ENCODE measurements at places on chromosomes 2 and 18. TPM values are rescaled to one million over a fixed set of nuclear protein-coding genes. Genes with fewer than 3 reads are reported as not detected.

DNA sequence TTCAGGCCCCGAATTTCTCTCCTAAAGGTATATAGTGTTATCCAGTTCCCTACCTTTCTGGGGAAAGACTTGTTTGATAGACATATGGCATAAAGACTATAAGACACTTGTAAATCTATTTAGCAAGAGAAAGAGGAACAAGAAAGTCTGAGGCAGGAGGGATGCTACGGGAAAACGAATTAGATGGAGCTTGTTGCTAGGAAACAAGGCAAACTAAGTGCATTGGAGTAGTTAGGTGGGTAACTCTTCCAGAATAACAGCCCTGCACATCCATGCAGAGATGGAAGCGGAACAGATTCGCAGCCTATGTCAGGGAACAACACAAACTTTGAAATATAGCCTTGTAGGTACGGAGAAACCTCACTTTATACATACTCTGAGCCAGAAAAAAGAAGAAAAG lies 810.3 kb upstream of the CRIM1 start:
- no peak overlapping the region for H3K4me3 ChIP-seq
- H3K27ac ChIP-seq: no peak overlapping the region
- DNase-seq: no peak
- H3K36me3 ChIP-seq: no peaks in the 10 kb centered on the region
- no peaks in the 10 kb centered on the region for H3K27me3 ChIP-seq
- no peaks in the 10 kb centered on the region for H3K4me1 ChIP-seq

DNA sequence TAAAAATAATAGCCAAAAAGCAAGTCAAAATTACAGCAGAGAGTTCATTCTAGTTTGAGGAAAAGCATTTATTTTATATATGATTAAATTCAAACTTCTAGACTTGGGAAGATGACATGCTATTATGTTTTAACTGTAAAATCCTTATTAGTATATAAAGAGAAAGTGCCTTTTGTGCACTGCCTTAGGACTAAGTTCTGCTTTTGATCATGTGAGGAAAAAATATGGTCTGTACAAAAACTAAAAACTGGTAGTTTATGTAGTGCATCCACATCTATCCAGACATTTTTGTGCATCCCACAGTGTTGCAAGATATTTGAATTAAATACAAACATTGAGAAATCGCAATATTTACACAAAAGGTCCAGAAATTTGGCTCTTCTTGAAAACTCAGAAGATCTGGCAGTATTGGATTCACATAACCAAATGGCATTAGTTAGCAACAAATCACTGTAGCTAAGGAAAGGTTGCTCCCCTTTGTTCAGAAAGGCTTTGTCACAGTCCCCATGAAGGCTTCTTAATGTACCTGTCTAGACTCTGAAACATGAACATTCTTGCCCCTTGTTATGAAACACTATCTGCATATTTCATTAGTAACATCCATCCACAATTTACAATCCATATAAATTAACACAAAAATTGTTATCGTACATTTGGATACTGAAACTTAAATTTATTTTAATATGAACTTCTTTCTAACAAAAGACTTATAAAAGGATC lies 2.2 kb downstream of the MMADHC start:
- DNase-seq: no peak
- peaks cover 19% of the 10 kb centered on the region for H3K36me3 ChIP-seq
- H3K27me3 ChIP-seq: peaks cover 11% of the 10 kb centered on the region
- peak overlapping the region; percentile 98 for H3K4me3 ChIP-seq
- no peak overlapping the region for H3K27ac ChIP-seq
- H3K4me1 ChIP-seq: peaks cover 51% of the 10 kb centered on the region

DNA sequence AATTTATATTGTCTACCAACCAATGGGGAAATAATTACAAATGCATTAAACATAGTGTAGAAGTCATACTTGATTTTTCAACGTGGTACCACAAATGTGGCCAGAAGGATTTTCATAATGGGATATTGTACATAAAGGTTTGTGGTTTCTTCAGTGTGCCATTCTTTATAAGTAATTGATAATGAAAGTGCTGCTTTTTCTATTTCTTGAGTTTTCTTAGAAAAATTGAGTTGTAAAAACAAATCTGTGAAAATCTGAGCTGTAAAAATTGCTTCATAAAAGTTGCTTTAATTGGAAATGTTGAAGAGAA lies 103.6 kb downstream of the KYNU start:
- no peaks in the 10 kb centered on the region for H3K36me3 ChIP-seq
- H3K4me3 ChIP-seq: no peak overlapping the region
- no peaks in the 10 kb centered on the region for H3K4me1 ChIP-seq
- no peaks in the 10 kb centered on the region for H3K27me3 ChIP-seq
- DNase-seq: no peak
- H3K27ac ChIP-seq: no peak overlapping the region

DNA sequence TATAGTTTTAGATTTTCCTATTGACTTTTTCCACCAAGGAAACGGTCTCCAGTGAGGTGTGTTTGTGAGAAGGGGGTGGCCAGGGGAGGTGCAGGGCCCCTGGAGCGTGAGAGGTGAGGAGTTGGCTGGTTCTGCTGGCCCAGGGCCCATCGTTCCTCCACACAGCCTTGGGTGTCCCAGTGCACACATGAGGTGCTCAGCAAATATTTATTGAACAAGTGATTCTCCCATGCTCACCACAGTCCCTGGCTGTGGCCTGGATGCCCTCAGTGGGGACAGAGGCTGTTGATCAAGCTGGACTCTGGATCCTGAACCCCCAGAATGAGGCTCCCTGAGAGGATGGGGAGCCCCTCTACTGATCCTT lies 5.0 kb downstream of the HAAO start:
- H3K27me3 ChIP-seq: peaks cover 26% of the 10 kb centered on the region
- peaks cover 2% of the 10 kb centered on the region for H3K36me3 ChIP-seq
- DNase-seq: no peak
- peaks cover 29% of the 10 kb centered on the region for H3K4me1 ChIP-seq
- H3K27ac ChIP-seq: no peak overlapping the region

Gene AGXT
- total RNA-seq: not detected

- peaks cover 1% of the 10 kb centered on the region for H3K36me3 ChIP-seq
- peaks cover 10% of the 10 kb centered on the region for H3K27me3 ChIP-seq
- H3K4me3 ChIP-seq: no peak overlapping the region
- DNase-seq: no peak
- H3K4me1 ChIP-seq: no peaks in the 10 kb centered on the region
Measured at GRCh38 chr2:205352094-205352493, 330.2 kb upstream of the NRP2 start.

DNA sequence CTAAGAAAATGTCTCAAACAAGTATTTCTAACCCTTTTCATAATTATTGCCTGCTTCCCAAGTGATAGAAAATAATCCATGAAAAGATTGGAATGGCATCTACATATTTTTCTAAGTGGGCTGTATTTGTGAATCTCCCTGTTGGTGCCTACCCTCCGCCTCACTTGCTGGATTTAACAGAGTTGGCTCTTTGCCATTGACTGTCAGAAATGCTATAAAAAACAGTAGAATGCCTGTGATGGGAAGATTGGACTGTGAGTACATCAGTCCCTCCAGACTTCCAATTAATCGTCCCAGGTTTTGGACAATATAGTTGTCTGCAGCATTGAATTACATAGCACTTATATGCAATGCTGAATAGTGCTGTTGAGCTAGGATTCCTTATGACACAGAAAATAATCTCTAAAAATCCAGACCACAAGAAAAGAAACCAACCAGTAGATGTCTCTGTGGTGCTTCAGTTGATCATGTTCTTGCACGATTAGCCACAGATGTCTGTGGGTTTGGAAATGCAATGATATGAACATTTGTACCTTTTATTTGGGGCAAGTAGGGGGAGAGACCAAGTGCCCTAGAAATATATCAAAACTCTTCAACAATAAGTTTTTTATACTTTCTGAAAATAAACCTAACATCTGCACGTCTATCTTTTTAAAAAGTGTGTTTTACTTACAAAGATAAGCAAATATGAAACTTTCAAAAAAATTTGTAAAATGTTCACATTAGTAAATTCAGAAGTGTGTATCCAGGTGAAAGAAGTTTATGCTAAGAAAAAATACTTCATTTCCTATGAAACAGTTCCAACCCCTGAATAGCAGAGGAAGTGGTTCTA lies 88.5 kb downstream of the DYNAP start:
- H3K4me1 ChIP-seq: peaks cover 5% of the 10 kb centered on the region
- H3K27me3 ChIP-seq: peaks cover 6% of the 10 kb centered on the region
- no peak overlapping the region for H3K27ac ChIP-seq
- H3K4me3 ChIP-seq: no peak overlapping the region

- H3K4me3 ChIP-seq: no peak overlapping the region
- no peaks in the 10 kb centered on the region for H3K36me3 ChIP-seq
- no peak overlapping the region for H3K27ac ChIP-seq
- H3K4me1 ChIP-seq: no peaks in the 10 kb centered on the region
- DNase-seq: no peak
- no peaks in the 10 kb centered on the region for H3K27me3 ChIP-seq
Measured at GRCh38 chr2:228974169-228974568, 296.9 kb downstream of the PID1 start.

GRCh38 chr2:136110526-136110925 lies 7.4 kb downstream of the CXCR4 start:
- peaks cover 22% of the 10 kb centered on the region for H3K36me3 ChIP-seq
- no peak overlapping the region for H3K27ac ChIP-seq
- H3K27me3 ChIP-seq: no peaks in the 10 kb centered on the region
- no peak overlapping the region for H3K4me3 ChIP-seq
- peaks cover 59% of the 10 kb centered on the region for H3K4me1 ChIP-seq

DNA sequence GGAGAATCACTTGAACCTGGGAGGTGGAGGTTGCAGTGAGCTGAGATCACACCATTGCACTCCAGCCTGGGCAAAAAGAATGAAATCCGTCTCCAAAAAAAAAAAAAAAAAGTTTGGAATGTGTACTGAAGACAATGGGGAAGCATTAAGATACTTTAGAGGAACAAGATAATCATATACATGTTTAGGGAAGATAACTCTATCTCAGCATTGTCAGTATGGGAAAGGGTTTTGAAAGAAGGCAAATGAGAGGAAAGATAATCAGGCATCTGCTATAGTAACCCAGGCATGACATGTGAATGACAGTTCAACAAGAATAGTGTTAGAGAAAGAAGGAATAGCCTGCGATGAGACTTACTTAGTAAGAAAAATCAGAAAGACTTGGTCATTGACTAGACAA lies 112.0 kb downstream of the ATAD2B start:
- H3K36me3 ChIP-seq: no peaks in the 10 kb centered on the region
- no peak overlapping the region for H3K4me3 ChIP-seq
- DNase-seq: no peak
- no peaks in the 10 kb centered on the region for H3K4me1 ChIP-seq

- H3K36me3 ChIP-seq: peaks cover 24% of the 10 kb centered on the region
- H3K27ac ChIP-seq: peak overlapping the region; percentile 61
- H3K27me3 ChIP-seq: no peaks in the 10 kb centered on the region
- no peak for DNase-seq
- peak overlapping the region; percentile 100 for H3K4me3 ChIP-seq
Measured at GRCh38 chr2:230330725-230331124, 3.7 kb downstream of the SP140L start.

DNA sequence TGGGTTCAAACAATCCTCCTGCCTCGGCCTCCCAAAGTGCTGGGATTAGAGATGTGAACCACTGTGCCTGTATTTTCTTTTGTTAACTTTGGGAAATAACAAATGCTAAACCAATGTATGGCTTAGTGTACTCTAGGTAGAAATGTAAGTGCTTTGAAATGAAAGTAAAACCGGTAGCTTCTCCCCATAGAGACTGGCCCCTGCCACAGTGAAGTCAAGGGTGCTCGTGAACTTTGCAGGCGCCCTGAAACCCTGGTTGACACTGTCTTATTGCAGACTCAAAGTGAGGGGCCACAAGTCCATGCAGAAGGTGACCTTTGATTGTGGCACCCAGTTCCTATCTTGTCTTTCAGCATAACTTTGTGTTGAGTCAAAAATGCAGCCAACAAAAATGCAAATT lies 24.2 kb upstream of the MTCL1 start:
- H3K4me1 ChIP-seq: no peaks in the 10 kb centered on the region
- H3K27me3 ChIP-seq: peaks cover 4% of the 10 kb centered on the region

- H3K27me3 ChIP-seq: no peaks in the 10 kb centered on the region
- no peaks in the 10 kb centered on the region for H3K4me1 ChIP-seq
- H3K36me3 ChIP-seq: no peaks in the 10 kb centered on the region
- H3K4me3 ChIP-seq: no peak overlapping the region
- no peak overlapping the region for H3K27ac ChIP-seq
Measured at GRCh38 chr2:73050121-73050545, 21.4 kb downstream of the SFXN5 start.

- peaks cover 21% of the 10 kb centered on the region for H3K4me1 ChIP-seq
- no peak overlapping the region for H3K4me3 ChIP-seq
- peak overlapping the region; percentile 38 for H3K27ac ChIP-seq
- H3K36me3 ChIP-seq: peaks cover 10% of the 10 kb centered on the region
Measured at GRCh38 chr2:127278959-127279358, 15.0 kb downstream of the ERCC3 start.

Gene PTPN4
- 46.5 TPM for total RNA-seq

Gene IL1F10
- total RNA-seq: not detected

Gene FAM237A
- total RNA-seq: not detected

- peak; percentile 13 for DNase-seq
- no peak overlapping the region for H3K4me3 ChIP-seq
- no peaks in the 10 kb centered on the region for H3K4me1 ChIP-seq
Measured at GRCh38 chr18:36572135-36572856, 256.5 kb downstream of the TPGS2 start.

Gene MAP3K19
- not detected for total RNA-seq

Gene LRP1B
- total RNA-seq: not detected

Gene TPGS2
- total RNA-seq: 62.6 TPM

DNA sequence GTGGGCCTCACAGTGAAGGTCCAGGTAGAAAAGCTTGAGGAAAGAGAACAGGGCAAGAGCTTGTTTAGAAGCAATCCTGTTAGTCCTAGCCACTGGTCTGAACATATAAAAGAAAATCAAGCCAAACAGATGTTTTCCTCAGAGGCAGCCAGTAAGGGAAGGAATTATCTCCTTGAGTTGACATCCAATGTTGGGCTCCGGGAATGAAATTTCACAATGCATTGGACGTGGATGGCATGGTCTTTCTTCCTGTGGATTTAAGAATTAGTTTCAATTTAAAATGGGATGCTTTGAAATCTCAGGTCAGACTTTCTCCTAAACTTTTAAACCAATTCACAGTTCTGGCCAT lies 92.1 kb downstream of the ACKR3 start:
- H3K27ac ChIP-seq: no peak overlapping the region
- peaks cover 55% of the 10 kb centered on the region for H3K27me3 ChIP-seq
- H3K36me3 ChIP-seq: no peaks in the 10 kb centered on the region
- DNase-seq: no peak
- no peaks in the 10 kb centered on the region for H3K4me1 ChIP-seq
- H3K4me3 ChIP-seq: no peak overlapping the region

- peaks cover 25% of the 10 kb centered on the region for H3K27me3 ChIP-seq
- no peak for DNase-seq
- no peaks in the 10 kb centered on the region for H3K4me1 ChIP-seq
- peaks cover 2% of the 10 kb centered on the region for H3K36me3 ChIP-seq
- no peak overlapping the region for H3K4me3 ChIP-seq
- H3K27ac ChIP-seq: no peak overlapping the region
Measured at GRCh38 chr2:226483143-226483542, 316.5 kb downstream of the IRS1 start.

GRCh38 chr2:238404406-238405216 lies 22.1 kb upstream of the ASB1 start:
- no peaks in the 10 kb centered on the region for H3K36me3 ChIP-seq
- H3K4me1 ChIP-seq: no peaks in the 10 kb centered on the region
- no peak for DNase-seq
- H3K27ac ChIP-seq: no peak overlapping the region
- no peak overlapping the region for H3K4me3 ChIP-seq

All from activated T-cell treated with anti-CD3 and anti-CD28 coated beads, Interleukin-2, amount 50 U/mL, for 72 hours (primary cell).